ENCODE measurements at places on chromosomes 4 and X.

DNA sequence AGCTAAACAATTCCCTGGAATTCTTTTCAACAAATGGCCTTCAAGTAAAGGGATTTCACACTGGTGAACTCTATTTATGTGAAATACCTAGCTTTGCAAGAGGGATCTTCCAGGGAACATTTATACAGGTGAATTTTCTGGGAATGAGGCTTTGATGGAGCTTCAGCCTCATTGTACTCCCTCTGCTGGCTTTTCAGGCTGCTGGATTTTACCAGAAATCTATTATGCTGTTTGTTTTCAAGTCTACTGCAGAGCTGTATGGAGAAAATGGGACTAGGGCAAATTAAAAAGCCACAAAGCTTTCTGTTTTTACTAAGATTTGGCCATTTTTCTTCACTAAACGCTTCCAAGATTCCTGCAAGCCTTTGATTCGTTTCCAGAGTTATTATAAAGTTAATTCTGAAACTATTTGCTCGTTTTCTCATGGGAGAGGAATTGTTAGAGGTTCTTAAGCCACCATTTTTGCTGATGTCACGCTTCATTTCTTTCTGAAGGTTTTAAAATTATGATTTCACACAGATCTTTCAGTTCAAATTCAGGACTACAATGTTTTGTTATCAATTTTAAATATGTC, 31.6 kb downstream of the KDM6A start:
- no peak for DNase-seq

DNA sequence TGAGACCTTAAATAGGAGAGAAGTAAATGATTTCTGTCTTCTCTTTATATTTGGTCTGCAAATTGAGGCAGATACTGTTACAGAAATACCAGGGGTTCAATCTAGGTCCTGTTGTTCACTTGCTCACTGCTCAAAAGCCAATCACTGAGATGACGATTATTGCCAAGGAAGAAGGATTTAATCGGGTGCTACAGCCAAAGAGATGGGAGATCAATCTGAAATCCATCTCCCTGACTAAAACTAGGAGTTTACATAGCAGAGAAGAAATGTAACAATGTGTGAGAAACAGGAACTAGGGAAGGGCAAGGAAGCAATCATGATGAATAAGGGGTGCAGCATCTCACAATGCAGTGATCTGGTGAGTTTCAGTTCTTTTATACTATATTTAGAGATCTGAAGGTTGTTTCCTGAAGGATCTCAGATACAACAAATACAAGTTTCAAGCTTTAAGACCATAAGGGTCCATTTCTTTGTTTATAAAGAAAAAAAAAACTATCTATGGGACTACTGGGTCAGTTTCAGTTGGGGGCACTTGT, 117.9 kb upstream of the FAM9B start:
- DNase-seq: no peak

DNA sequence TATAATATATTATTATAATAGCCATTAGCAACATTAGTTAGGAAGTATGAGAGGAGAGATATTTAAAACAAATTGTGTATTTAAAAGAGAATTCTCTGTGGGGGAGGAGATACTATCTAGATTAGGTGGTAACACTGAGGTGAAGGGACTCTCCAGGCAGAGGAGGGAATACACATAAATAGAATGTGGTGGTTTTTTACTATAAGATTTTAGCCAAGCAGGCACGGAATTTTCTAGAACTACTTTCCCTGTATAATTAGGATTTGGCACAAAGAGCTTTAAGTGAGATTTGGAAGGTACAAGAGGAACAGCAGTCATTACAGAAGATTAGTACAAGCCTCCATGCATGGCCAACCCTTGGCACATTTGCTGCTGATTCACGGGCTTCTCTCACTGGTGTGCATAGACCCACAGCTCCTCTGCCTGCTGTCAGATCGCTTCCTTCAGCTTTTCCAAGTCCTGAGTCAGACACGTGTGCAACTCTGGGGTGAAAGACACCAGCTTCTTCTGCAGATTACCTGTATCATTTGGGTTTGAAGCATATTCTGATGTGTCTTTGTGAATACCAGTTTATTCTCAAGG, 685.5 kb downstream of the KCTD8 start:
- no peak for DNase-seq

GRCh38 chr4:180766045-180766444, 1477.2 kb upstream of the TENM3 start:
- DNase-seq: no peak

DNA sequence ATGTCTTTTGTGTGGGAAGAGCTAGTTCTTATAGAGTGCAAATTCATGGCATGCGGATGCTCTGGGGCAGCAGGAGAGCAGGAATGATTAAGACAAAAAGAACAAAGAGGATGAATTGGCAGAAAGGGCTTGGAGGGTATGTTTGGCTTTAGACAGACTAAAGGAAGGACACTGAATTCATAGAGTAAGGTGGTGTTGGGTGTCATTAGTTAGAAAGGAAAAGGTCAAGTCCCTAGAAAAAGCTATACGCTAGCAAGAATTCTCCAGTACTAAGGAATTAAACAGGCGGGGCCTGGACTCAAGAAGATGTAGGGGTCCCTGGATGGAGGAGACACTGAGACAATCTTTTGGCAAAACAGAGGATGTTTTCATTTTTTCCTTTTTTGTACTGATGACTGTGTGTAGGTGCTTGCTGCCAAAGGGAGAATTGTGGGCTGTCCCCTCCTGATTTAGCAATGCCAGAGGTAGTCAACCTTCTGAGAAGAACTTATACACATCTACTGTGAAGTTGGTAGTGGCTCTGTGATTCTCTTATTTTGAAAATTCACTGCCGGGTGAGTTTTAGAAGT, 391.0 kb downstream of the SPRY1 start:
- DNase-seq: no peak
